Caco-2 (cell line): ENCODE measurements at places on chromosomes 7 and 10. TPM values are rescaled to one million over a fixed set of nuclear protein-coding genes. Genes with fewer than 3 reads are reported as not detected.

DNA sequence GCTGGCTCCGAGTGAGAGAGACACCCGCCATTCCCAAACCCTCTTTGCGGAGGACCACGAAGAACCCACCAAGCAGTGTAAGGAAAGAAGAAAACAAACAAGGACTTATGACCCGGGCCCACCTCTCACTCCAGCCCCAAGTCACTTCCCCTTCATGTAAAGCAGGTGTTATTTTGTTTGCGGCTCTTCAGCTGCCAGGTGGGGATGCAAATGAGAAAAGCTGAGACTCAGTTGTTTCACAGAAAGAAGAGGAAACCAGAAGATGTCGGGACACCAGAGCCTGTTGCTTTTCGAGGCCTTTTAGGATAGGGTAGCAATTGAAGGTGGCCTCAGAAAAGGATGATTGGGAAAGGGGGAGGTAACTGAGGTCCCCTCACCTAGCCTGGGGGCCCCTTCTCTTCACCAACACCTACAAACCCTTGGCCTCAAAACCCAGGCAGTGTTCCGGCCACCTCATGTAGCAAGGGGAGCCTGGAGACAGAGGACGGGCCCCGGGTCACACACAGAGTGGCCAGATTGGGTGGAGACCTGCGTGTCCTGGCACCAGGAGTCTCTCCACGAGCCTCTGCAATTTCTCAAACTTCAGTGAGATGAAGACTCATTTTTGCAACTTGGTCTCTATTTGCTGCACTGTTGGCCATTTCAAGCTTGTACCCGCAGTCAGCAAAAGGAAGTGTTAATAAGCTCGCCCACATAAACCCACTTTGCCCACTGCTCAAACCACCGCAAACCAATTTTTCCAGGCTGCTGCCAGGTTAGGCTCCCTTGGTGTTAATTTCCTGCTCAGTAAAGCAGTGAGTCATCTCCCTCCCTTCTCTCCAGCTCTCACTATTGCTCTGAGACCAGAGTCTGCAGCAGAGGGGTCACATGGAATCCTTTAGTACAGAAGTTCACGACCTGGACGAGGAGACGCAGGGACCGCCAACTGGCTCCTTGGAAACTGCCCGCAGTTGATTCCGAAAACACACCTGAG is 45.5 kb downstream of the AOC1 start:
- H3K36me3 ChIP-seq = no peaks in the 10 kb centered on the region
- H3K4me3 ChIP-seq = no peak overlapping the region
- H3K4me1 ChIP-seq = peaks cover 11% of the 10 kb centered on the region; the same call in 1 of the 2 replicates
- DNase-seq = no peak
- H3K27ac ChIP-seq = no peak overlapping the region

DNA sequence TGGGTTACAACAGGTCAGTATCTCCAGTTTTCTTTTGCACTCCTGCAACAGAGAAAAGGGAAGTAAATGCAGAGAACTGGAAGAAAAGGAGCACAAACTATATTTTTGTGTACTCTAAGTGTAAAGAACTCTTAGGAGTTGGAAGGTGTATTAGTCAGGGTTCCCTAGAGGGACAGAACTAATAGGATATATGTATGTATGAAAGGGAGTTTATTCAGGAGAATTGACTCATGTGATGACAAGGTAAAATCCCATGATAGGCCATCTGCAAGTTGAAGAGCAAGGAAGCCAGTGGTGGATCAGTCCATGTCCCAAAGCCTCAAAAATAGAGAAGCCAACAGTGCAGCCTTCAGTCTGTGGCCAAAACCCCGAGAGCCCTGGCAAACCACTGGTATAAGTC is 22.6 kb upstream of the RAB18 start:
- no peak overlapping the region for H3K4me3 ChIP-seq
- H3K27ac ChIP-seq = no peak overlapping the region

GRCh38 chr10:99372546-99373271 is 43.6 kb downstream of the CNNM1 start:
- H3K4me3 ChIP-seq = no peak overlapping the region
- DNase-seq = no peak
- H3K4me1 ChIP-seq = no peaks in the 10 kb centered on the region
- H3K27me3 ChIP-seq = no peaks in the 10 kb centered on the region; the same call in 1 of the 2 replicates
- no peak overlapping the region for H3K27ac ChIP-seq

GRCh38 chr7:80106498-80107113 is 28.0 kb upstream of the GNAI1 start:
- no peaks in the 10 kb centered on the region for H3K36me3 ChIP-seq
- no peaks in the 10 kb centered on the region for H3K27me3 ChIP-seq
- no peaks in the 10 kb centered on the region for H3K4me1 ChIP-seq
- no peak overlapping the region for H3K4me3 ChIP-seq

DNA sequence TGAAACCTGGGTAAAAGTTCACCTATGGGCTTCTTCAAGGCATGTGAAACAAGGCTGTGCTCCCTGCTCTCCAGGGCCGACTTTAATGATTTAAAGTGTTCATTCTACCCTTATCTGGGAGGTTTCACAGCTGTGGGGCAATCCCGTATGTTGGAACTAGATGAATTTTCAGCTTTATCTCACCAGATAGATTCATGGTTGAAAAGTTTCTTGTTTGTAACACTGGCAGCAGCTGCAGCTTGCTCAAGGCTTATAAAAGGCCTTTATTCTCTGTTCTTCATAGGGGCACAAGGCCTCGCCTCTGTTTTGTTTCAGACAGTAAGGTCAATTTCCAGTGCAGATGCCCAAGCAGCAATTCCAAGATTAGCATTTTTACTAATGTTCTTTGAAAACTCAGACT is 70.4 kb upstream of the DNAJB12 start:
- DNase-seq = no peak
- H3K36me3 ChIP-seq = peaks cover 1% of the 10 kb centered on the region; the same call in 1 of the 2 replicates
- no peak overlapping the region for H3K4me3 ChIP-seq

DNA sequence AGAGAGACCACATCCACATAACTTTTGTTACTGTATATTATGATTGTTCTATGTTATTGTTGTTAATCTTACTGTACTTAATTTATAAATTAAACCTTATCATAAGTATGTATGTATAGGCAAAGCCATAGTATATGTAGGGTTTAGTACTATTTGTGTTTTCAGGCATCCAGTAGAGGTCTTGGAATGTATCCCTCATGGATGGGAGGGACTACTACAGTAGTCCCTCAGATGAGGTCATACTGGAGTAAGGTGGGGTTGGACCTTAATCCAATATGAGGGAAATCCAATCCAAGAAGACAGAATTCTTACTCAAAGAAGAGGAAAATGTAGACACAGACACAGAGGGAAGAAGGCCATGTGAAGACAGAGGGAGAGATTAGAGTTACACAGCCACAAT is 34.1 kb upstream of the MALRD1 start:
- no peak overlapping the region for H3K4me3 ChIP-seq
- no peak overlapping the region for H3K27ac ChIP-seq
- no peak for DNase-seq

DNA sequence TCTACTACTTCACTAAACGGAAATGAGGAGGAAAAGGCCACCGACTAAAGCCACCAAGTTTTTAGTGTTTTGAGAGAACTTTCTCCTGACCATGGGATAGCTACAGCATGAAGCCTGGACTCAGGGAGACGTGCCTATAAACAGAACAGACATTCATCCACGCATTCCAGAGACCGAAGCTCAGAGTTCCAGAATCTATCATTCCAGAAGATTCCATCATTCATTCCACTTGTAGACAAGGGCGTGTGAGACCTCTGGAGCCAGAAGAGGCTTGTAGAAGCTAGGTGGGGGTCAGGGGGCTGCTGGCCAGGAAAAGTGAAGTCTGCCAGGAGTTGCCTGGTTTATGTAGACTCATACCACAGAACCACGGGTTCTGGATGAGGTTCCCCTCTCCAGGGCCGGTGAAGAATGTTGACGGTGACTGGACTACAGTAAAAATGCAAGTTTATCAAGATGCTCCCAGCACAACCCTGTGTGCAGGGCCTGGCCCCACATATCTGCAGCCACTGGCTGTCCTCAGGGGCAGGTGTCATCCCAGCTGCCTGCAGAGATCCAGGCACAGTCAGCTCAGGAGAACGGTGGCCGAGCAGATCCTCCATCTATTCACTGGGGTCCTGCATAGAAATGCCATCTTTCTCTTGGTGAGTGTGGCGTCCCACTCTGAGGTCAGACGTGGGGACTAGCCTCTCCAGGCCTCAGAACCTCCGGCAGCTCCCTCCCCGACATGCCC is 215.7 kb downstream of the USP6NL start:
- H3K4me1 ChIP-seq = no peaks in the 10 kb centered on the region
- H3K27me3 ChIP-seq = no peaks in the 10 kb centered on the region; the same call in none of the 2 replicates
- no peak overlapping the region for H3K4me3 ChIP-seq
- H3K36me3 ChIP-seq = no peaks in the 10 kb centered on the region
- no peak for DNase-seq

- no peaks in the 10 kb centered on the region for H3K4me1 ChIP-seq
- no peak overlapping the region for H3K27ac ChIP-seq
- no peaks in the 10 kb centered on the region for H3K36me3 ChIP-seq
- H3K4me3 ChIP-seq = no peak overlapping the region
- H3K27me3 ChIP-seq = no peaks in the 10 kb centered on the region; the same call in 1 of the 2 replicates
- DNase-seq = no peak
Observed at GRCh38 chr7:128124786-128125185, 93.5 kb upstream of the LRRC4 start.

- H3K27ac ChIP-seq = no peak overlapping the region
- DNase-seq = peak; percentile 19
- H3K4me3 ChIP-seq = no peak overlapping the region
- no peaks in the 10 kb centered on the region for H3K36me3 ChIP-seq
- no peaks in the 10 kb centered on the region for H3K27me3 ChIP-seq
Observed at GRCh38 chr10:117462424-117462792, 80.1 kb upstream of the EMX2 start.

DNA sequence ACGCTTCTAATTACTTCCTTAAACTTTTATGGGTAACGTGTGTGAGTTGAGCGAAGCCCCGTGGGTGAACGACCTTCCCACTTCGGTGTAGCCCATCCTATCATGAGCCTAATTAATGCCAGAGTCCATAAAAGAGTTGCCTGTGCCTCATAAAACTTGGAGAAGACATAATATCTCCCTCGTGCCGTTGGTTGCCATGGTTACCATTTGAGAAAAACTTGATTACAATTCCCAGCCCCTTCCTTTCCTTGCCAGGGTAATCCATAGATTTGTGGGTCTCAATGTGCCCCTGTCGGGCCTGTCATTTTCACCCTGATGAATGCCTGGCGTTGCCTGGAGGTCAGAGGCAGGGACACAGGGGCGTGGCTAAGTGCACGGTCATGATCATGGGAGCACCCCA is 127.1 kb downstream of the GLRX3 start:
- no peaks in the 10 kb centered on the region for H3K4me1 ChIP-seq
- H3K27me3 ChIP-seq = no peaks in the 10 kb centered on the region
- DNase-seq = no peak
- H3K27ac ChIP-seq = no peak overlapping the region
- no peaks in the 10 kb centered on the region for H3K36me3 ChIP-seq
- H3K4me3 ChIP-seq = no peak overlapping the region

- H3K4me1 ChIP-seq = no peaks in the 10 kb centered on the region
- H3K27me3 ChIP-seq = no peaks in the 10 kb centered on the region
- H3K27ac ChIP-seq = no peak overlapping the region
- DNase-seq = no peak
- no peak overlapping the region for H3K4me3 ChIP-seq
- no peaks in the 10 kb centered on the region for H3K36me3 ChIP-seq
Observed at GRCh38 chr7:38307640-38308039, 34.2 kb upstream of the TARP start.

- no peaks in the 10 kb centered on the region for H3K4me1 ChIP-seq
- H3K27ac ChIP-seq = no peak overlapping the region
- no peaks in the 10 kb centered on the region for H3K27me3 ChIP-seq
- no peak overlapping the region for H3K4me3 ChIP-seq
Observed at GRCh38 chr7:49812534-49812933, 39.1 kb downstream of the VWC2 start.

DNA sequence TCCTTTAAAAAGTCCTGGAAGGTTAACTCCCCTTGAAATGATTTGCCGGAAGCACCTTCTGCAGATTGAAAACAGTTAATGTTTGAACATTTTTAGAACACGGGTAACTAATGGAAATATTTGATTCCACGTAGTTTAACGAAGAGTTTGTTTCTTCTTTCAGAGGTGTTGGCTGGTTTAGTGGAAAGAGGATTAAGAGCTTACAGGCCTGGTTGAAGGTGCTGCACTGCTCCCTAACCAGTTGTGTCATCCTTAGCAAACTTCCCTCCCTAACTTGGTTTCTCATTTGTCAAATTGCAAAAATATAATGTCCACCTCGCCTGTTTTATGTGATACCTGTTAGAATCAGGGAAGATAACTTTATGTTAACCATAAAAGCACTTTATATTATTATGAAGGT is 243.0 kb upstream of the FZD8 start:
- H3K27me3 ChIP-seq = 0 out of 2 replicates have a peak, but pooled peaks cover 4% of the 10 kb centered on the region
- H3K4me3 ChIP-seq = no peak overlapping the region
- H3K4me1 ChIP-seq = peaks cover 4% of the 10 kb centered on the region; the same call in 1 of the 2 replicates
- H3K36me3 ChIP-seq = no peaks in the 10 kb centered on the region

- peak; percentile 81 for DNase-seq
- H3K4me3 ChIP-seq = peak overlapping the region; percentile 100
- H3K27ac ChIP-seq = peak overlapping the region; percentile 96
- peaks cover 32% of the 10 kb centered on the region for H3K4me1 ChIP-seq
- H3K27me3 ChIP-seq = no peaks in the 10 kb centered on the region
Observed at GRCh38 chr10:73998929-73999691, 1.2 kb downstream of the VCL start.

- no peaks in the 10 kb centered on the region for H3K4me1 ChIP-seq
- H3K36me3 ChIP-seq = no peaks in the 10 kb centered on the region
- no peaks in the 10 kb centered on the region; the same call in 1 of the 2 replicates for H3K27me3 ChIP-seq
Observed at GRCh38 chr10:89086801-89087521, 96.4 kb downstream of the FAS start.

GRCh38 chr7:3025616-3026015 is 18.1 kb downstream of the CARD11 start:
- no peaks in the 10 kb centered on the region for H3K4me1 ChIP-seq
- no peak overlapping the region for H3K27ac ChIP-seq
- no peaks in the 10 kb centered on the region for H3K27me3 ChIP-seq
- no peaks in the 10 kb centered on the region for H3K36me3 ChIP-seq

DNA sequence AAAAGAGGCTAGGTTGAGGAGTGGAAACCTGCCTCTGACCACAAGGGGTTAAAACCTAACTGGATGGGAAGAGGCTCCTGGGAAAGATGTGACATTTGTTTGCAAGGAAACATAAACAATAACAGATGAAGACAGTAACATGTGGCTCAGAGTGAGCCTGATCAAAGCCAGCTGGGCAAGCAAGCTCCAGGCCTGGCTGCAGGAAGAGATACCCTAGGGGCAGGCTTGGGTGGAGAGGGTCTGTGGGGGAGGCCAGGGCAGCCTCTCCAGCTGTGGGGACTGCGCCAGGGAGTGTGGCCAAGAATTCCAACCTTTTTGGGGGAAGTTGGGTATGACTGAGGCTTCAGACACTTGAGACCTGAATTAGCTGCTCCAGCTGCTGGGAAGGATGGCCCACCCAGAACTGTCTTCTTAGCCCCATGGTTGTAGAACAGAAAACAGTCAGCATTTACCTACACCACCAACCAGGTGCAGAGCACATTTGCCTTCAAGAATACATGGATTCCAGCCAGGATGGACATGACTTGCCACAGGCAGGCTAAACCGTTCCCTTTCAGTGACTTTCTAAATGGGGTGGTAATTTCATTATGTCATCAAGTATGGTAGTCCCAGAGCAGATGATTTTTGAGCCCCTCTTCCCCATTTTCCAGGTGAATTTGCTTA is 10.4 kb upstream of the FAM170B start:
- H3K36me3 ChIP-seq = no peaks in the 10 kb centered on the region
- DNase-seq = no peak
- H3K27ac ChIP-seq = no peak overlapping the region
- H3K27me3 ChIP-seq = 0 out of 2 replicates have a peak, but pooled peaks cover 1% of the 10 kb centered on the region
- no peaks in the 10 kb centered on the region for H3K4me1 ChIP-seq

EGR2 gene
- 0.30 and 0.61 TPM in 2 replicates for total RNA-seq

TMEM26 gene
- total RNA-seq = not detected in 2 replicates
